Neural crest cell (in vitro differentiated cells): ENCODE measurements at places on chromosomes 6 and 20.

- no peak overlapping the region for H3K4me3 ChIP-seq
- H3K36me3 ChIP-seq, result peaks cover 5% of the 10 kb centered on the region
- H3K27me3 ChIP-seq, result peaks cover 5% of the 10 kb centered on the region
- peaks cover 4% of the 10 kb centered on the region for H3K4me1 ChIP-seq
- DNase-seq, result no peak
- H3K27ac ChIP-seq, result no peak overlapping the region
Measured at GRCh38 chr20:24169256-24169655, 180.7 kb upstream of the GGTLC1 start.

DNA sequence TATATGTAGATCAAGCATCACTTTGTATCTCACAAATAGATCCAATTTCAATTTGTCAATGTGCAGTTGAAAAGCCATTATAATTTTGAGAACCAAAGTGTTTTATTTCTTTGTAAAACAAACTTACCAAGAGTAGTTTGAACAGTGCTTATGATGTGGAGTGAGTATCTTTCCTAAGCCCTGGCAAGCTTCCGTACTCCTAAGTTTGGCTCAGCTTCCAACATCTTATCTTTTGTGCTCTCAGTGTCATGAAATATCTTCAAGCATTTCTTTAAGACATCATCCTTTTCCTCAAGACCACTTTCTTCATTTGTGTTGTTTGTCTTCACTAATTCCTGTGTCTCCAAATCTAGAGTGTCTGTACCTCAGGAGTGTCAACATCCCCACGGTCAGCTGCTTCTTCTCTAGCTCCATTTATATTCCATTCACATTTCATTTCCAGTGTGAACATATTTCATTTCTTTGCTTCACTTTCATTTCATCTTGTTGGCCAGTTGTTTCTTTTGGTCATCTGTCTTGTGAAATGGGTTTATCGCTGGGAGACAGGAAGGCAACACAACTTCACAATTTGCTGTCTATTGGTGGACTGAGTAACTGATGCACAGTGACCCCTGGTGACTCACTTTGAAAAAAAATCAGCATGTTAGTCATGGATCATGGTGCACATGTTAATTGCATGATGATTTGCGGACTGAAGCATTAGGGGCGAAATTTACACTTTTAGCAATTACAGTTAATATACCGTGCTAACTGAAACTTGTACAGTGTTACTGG lies 36.9 kb downstream of the SLC24A3 start:
- H3K4me3 ChIP-seq, result no peak overlapping the region
- peaks cover 28% of the 10 kb centered on the region for H3K27me3 ChIP-seq
- no peak overlapping the region for H3K27ac ChIP-seq
- H3K36me3 ChIP-seq, result no peaks in the 10 kb centered on the region
- no peak for DNase-seq
- no peaks in the 10 kb centered on the region for H3K4me1 ChIP-seq

DNA sequence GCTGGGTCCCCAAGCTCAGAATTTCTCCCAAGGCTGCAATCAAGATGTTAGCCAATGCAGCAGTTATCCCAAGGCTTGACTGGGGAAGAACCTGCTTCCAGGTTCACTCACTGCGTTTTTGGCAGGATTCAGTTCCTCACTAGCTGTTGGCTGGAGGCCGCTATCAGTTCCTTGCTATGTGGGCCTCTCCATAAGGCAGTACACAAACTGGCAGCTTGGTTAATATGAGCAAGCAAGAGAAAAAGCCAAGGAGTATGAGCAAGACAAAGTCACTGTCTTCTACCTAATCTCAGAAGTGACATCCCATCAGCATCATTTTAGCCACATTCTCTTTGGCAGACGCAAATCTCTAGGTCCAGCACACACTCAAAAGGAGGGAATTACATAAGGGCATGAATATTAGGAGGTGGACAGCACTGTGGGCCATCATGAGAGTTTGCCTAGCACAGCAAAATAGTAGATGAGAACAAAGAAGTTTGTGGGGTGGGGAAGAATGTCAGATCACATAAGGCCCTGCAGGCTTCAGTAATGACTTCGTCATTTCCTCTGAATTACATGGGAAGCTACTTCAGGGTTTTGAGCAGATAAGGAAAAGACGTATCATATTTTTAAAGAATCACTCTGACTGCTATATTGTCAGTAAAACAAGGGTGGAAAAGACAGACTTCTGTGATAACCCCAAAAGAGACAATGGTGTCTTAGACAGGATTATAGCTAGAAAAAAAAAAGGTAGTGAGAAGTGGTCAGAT lies 25.5 kb downstream of the LMBRD1 start:
- no peak overlapping the region for H3K27ac ChIP-seq
- H3K4me1 ChIP-seq, result peaks cover 9% of the 10 kb centered on the region
- peaks cover 11% of the 10 kb centered on the region for H3K36me3 ChIP-seq
- DNase-seq, result no peak

GRCh38 chr20:62636446-62636845 lies 5.9 kb upstream of the SLCO4A1 start:
- H3K4me3 ChIP-seq, result no peak overlapping the region
- H3K27me3 ChIP-seq, result peaks cover 57% of the 10 kb centered on the region
- no peaks in the 10 kb centered on the region for H3K36me3 ChIP-seq
- no peak overlapping the region for H3K27ac ChIP-seq
- DNase-seq, result no peak
- peaks cover 16% of the 10 kb centered on the region for H3K4me1 ChIP-seq

DNA sequence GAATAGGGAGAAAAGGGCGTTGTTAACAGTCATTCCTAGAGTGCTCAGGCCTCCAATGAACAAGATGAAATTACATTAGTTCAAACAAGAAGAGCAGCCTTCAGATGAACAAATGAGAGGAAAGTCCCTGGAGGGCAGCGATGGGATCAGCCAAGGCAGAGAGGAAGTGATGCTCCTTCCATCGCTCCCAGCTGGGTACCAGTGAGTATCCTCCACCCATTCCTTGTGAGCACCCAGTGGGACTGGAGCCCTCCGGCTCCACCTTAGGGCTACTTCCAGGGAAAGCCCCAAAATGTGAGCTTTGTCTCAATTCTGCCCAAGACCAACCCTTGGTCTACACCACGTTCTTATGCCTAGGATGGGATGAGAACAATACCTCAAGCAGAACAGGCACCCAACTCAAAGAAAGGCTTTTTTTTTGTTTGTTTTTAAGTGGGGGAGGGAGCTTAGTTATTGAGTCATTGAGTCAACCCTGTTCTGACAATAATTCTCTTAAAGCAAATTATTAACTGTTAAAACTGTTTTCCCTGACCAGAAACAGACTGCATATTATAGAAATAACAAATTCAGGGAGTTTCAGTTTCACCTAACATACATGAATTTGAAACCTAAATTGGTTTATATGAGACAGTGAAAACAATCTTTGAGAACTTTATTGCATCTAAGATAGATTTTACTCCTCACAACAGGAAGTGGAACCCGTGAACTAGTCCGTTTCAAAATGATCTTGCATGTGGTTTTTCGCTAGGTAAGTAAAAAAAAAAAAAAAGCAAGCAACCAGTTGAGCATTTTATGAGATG lies 106.9 kb downstream of the IPCEF1 start:
- no peak overlapping the region for H3K27ac ChIP-seq
- no peaks in the 10 kb centered on the region for H3K36me3 ChIP-seq
- peaks cover 8% of the 10 kb centered on the region for H3K4me1 ChIP-seq
- no peaks in the 10 kb centered on the region for H3K27me3 ChIP-seq
- DNase-seq, result no peak
